NCI-H2081 treated with DMSO at 0.1 percent for 48 hours (cell line): ENCODE measurements at places on chromosomes 6 and 20.

GRCh38 chr20:45935416-45936046 lies 1.0 kb downstream of the PCIF1 start:
- DNase-seq: no peak

GRCh38 chr6:141244366-141244765 lies 888.4 kb upstream of the GJE1 start:
- no peak for DNase-seq

DNA sequence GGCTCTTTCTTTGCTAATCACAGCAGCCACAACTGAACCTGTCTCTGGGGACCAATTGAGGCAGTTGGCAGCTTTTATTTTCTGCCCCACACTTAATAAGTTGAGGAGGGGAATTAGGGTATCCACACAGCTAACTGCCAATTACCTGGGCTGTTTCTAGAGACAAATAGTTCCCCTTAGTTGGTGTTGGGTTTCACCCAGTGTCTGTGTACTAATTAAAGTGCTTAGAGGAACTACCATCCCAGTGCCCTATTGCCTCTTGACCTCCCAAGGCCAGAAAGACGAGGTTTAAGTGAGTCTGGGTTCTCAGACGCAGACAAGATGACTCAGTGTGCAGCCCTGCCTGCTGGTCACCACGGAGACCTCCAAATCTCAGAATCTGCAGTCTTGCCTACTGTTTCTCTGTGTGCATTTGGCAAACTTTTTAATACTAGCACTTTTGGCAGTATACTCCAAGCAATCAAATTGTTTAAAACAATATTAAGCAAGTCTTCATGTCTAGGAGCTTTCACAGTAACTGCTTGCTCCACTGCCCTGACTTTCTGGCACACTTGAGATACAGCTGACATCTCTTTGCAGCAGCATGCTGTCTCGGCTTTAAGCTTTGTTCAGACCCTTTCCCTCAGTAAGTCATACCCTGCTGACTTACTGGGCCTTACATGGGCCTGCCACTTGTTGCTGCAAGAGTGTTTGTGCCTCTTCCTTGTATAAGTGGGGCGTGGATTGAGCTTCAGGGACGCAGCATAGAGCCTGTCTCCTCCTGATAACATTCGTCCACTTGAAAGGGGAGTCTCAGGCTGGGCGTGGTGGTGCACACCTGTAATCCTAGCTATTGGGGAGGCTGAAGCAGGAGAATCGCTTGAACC lies 31.9 kb downstream of the STK35 start:
- no peak for DNase-seq

- DNase-seq: no peak
Observed at GRCh38 chr20:43830883-43831282, 83.8 kb upstream of the TOX2 start.

DNA sequence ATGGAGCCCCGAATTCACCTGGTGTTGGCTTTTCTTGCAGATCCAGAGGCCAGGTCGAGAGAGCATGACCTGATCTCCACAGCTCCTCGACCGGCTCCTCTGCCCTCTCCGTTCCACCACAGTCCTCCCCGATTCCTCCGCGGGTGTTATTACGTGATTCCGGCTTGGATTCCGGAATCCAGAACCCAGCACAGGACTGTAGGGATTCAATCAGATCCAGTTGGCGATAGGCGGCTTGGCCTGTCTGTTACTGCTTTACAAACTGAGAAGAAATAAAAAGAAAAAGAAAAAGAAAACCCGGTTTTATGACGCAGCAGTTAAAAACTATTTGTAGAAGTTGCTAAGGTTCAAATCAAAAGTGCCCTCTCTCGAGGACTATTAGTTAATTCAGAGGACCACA lies 222.7 kb downstream of the EYA2 start:
- DNase-seq: no peak

DNA sequence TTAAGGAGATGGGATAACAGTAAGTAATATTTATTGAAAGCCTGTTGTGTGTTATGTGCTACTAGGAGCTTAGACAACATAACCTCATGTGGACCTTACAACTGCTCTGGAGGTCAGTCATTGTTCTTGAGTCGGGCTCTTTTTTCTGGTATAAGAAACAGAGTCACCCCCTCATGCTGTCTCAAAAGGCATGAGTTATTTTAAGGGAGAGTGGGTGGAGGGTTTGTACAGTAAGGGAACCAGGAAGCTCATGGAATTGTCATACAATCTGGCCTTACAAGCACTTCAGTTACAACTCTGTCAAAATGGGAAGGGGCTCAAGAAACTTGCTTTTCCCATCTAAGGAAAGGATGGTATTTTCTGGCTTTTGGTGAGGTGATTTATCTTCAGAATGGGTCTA lies 16.5 kb upstream of the DSE start:
- no peak for DNase-seq

GRCh38 chr20:10504608-10504993 lies 69.5 kb downstream of the SLX4IP start:
- no peak for DNase-seq

- DNase-seq: no peak
Observed at GRCh38 chr6:153208706-153209105, 77.6 kb upstream of the RGS17 start.

DNA sequence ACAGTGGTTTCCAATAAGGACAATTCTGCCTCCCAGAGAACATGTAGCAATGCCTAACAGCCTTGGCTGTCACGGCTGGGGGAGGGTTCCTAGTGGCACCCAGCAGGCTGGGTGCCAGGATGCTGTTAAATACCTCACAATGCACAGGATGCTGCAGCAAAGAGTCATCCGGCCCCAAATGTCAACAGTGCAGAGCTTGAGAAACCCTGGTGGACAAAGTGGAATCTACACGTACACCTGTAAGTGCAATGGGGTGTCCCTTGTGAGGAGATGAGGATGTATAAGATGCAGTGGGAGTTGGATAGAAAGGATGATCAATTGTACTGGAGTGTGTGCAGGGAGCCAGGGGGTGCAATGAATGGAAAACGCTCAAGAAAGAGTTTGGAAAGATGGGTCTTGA lies 142.4 kb downstream of the FNDC1 start:
- no peak for DNase-seq

- DNase-seq: no peak
Observed at GRCh38 chr20:56433221-56433879, 21.3 kb downstream of the CASS4 start.

DNA sequence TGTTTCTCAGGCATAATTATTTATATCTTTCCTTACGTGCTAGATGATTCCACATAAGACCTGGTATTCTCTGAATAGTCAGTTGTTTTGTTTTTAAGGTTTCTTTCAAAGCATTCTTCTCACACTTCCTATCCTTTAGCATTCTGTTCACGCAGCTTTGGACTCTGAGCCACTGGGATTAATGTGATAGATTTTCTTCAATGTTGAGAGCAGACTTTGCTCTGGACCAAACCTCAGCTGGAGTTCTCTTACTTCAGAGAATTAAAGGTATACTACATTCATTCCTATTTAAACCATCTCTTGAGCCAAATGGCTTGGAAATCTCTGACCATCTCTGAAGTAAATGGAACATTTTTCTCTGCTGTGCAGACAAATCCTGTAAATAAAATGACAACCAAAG lies 70.7 kb upstream of the TRAF3IP2 start:
- no peak for DNase-seq

DNA sequence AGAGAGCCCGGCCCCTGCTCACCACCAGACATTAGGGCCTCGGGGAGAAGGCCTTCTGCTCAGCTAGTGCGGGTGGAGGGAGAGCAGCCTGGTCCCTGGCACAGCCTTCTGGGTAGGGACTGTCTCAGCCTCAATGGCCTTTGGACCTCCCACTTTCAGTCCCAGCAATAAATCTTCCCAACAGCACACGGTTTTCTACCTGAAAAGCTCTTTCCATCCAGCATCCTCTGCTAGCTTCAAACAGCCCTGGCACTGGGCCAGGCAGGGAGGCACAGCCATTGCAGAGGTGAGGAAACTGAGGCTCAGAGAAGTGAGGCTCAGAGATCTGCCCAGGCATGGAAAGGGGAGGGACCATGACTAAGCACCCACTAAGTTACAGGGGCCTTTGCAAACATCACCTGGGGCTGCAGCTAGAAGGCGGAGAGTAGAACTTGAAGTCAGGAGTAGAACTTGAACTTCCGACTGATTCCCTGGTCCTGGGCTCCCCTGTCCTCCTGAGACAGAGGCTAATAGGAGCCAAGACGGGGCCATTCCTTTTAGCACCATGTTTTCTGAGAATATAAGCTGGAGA lies 43.9 kb upstream of the NOL4L start:
- no peak for DNase-seq

- DNase-seq: no peak
Observed at GRCh38 chr20:25277051-25277801, 29.3 kb downstream of the PYGB start.

- DNase-seq: no peak
Observed at GRCh38 chr6:26195924-26196845, 109.0 kb downstream of the HFE start.

DNA sequence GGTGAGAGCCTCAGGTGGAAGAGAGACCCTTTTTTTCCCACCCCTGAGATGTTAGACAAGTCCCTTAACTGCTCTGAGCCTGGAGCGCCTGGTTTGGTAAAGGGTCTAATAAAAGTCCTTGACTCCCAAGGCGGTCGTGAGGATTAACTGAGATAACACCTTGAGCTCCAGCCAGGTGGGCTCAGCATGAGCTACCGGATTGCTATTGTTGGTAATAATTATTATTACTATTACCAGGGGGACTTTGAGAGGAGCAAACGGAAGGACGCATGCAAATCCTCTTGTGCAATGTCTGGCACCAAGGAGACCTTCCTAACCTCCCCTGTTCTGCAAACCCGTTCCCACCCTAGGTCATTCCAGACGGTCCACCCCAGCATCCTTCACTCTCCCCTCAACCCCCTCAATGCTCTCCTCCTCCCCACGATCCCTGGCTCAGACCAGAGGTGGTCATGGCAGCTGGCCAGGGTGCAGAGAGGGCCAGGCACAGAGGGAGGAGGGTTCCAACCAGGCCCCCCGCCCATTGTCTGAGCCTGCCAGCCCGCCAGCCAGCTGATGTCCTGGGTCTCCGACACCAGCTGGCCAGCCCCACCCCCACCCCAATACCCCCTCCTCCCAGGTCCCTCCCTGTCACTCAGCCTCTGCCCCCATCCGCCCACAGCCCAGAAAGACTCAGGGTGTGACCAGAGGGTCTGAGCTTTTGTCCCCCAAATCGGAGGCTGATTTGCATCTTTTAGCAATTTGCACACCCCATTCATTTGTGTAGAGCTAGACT lies 14.3 kb upstream of the CBFA2T2 start:
- no peak for DNase-seq

GRCh38 chr6:98871057-98871456 lies 36.7 kb downstream of the POU3F2 start:
- no peak for DNase-seq

DNA sequence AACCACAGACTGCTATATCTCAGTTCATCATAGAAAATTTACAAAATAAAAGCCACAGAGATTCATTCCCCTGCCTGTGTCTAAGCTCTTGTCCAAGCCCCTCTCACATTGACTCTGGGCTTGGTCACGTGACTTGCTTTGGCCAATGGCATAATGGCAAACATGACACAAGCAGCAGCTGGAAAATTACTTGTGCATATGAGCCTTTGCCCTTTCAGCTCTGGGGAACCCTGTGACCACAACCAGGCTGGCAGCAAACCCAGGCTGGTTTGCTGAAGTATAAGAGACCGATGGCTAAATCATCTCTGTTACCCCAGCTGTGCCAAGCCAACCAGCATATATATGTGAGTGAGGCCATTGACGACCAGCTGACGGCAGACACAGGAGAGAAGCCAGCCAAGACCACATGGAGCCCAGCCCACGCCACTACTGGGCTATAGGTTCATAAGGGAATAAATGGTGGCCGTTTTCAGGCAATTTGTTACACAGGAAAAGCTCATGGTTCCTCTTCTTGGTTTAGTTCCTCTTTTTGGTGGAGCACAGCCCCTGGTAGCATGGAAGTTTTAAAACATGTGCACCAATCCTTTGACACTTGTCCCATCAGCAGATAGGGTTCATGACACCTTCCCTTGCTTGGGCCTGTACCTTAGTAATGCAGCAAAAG lies 31.8 kb upstream of the RSPO4 start:
- DNase-seq: no peak

DNA sequence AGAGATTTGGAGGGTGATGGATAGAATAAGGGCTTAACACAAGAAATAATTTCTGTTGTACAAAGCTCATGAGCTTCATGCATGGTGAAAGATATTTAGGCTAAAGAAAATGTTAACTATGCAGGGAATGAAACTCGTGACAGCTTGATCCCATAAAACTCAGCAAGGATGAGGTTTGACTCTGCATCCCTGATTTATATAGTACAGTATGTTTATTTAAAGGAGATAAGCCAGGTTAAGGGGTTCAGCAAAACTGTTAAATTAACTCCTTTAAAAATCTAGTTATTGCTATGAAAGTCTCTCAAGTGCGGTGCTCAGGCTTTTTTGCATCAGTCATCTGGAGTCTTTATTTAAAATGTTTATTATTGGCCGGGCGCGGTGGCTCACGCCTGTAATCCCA lies 326.4 kb downstream of the LAMA2 start:
- DNase-seq: no peak
